DMS79 (cell line): ENCODE measurements at places on chromosomes 5 and 9.

- no peak for DNase-seq
These were observed 75.0 kb downstream of the NSG2 start for GRCh38 chr5:174120401-174121005.

GRCh38 chr5:11719888-11720481 is 184.3 kb downstream of the CTNND2 start:
- no peak for DNase-seq

GRCh38 chr9:91813176-91813795 is 136.7 kb downstream of the ROR2 start:
- no peak for DNase-seq

- no peak for DNase-seq
These were observed 22.4 kb downstream of the CXXC5 start for GRCh38 chr5:139670369-139671095.

DNA sequence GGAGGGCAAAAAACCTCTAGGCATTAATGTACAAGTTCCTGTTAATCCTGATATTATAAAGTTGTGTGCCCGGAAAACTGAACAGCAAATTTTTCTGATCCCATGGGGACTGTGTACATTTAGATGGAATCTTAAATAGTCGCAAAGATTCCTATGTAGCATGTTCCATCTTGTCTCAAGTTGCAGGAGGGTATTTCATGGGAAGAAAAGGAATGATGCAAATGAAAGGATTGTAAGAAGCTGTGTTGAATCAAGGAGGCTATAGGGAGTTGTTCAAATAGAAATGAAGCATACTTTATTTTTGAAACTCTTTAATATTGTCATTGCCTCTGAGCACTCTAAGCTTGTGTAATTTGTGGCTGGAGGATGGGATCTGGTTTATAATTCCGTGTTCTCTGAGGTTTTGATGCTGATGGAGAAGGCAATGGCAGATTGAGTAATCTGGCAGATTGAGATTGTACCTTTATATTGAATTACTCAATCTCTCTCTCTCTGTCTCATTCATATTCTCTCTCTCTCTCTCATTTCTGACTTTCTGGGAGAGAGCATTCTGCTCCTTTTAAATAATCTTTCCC is 288.5 kb downstream of the OSTF1 start:
- no peak for DNase-seq

- no peak for DNase-seq
These were observed 407.4 kb downstream of the HCN1 start for GRCh38 chr5:45288746-45289145.

GRCh38 chr9:112404508-112404932 is 24.6 kb downstream of the HSDL2 start:
- no peak for DNase-seq

- DNase-seq = no peak
These were observed 65.2 kb downstream of the TRIO start for GRCh38 chr5:14208071-14209021.

DNA sequence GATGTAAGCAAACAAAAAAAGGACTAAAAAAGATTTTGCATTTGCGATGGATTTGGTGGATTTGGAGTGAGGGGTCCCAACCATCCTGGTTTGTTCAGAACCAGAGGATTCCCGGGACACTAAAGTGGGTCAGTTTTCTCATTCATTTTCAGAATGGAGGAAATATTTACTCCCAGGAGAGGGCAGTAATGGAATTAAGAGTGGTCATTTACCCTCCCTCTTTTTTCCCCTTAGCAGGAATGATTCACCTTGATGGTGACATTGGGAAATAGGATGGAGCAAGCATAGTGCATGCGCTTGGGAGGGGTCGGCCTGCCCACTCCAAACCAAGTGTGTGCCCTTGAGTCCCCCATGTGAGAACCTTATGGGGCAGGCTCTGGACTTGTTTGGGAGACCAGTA is 164.2 kb upstream of the PUM3 start:
- DNase-seq = no peak

DNA sequence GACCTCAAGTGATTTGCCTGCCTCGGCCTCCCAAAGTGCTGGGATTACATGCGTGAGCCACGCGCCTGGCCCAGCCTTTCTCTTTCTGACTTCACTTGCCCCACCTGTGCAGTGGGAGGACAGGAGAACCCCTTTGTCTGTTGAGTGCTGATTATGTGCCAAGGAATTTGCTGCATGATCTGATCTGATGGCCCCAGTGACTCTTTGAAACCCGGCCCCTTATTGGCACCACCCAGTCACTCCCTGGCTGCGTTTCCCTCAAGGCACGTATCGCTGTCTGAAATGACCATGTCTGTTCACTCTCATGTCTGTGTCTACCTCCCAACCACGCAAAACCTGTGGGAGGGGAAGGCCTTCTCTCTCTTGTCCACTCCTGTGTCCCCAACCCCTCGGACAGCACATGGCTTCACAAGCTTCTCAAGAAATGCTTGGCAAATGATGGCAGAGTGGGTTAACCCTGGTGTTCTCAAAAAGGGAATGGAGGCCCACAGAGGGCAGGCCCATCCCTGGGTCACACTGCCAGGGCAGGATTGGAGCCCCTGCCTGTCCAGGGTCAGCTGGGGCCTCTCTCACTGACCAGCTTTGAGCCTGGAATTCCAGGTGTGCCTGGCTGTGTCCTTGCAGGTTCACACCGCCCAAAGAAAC is 21.9 kb downstream of the NEK6 start:
- no peak for DNase-seq

DNA sequence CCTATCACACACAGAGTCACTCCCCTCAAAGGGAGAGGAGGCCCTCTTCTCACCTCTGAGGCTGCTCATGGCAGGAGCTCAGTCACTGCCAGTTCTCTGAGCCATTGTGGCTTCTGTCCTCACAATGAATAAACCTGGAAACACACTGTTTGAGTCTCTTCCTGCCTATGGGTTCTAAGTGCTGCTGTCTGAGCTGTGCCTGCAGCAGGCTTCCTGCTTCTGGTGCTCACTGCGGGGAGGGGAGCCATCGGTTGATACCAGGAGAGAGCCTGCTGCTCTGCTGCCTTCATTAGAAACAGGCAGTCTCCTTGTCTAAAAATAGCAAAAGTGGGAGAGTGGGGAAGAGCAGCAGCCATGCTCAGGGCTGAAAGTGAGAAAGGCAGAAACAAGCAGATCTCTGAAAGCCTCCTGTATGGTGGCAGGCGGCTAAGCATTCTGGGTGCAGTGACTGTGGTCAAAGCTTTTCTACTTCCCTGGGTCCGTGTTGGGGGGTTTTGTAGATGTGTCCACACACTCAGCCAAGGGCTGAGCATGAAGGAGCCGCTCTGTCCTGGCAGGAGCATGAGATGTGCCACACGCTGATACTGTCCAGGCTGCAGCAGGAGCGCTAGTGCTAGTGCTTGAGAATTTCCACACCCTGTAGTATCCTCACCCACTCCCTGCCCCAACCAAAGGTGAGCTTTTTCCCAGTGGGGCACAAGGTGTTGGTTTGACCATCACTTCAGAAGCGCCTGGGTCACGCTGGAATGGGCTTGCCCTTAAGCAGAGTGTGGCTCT is 34.2 kb downstream of the PRKACG start:
- DNase-seq = no peak

GRCh38 chr5:63923914-63924313 is 38.3 kb downstream of the HTR1A start:
- no peak for DNase-seq

DNA sequence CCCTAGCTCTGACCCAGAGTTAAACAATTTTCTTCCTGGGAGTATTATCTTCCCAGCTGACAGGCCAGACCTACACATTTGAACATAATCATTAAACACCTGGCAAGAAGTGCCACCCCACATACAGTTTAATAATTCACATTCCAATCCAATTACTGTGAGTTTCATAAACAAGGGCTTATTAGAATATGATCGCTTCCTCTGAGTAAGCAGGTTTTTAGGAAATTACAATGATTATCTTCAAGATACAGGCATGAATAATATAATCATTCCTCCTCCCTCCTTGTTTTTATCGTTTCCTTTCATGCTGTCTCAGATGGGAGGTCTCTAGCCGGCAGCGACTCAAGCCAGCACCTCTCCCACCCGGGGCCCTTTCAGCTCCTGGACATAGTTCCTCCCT is 15.8 kb upstream of the KIF4B start:
- DNase-seq = no peak

GRCh38 chr9:19137282-19137681 is 10.0 kb upstream of the PLIN2 start:
- DNase-seq = no peak

GRCh38 chr5:53681079-53681478 is 120.6 kb downstream of the NDUFS4 start:
- no peak for DNase-seq

DNA sequence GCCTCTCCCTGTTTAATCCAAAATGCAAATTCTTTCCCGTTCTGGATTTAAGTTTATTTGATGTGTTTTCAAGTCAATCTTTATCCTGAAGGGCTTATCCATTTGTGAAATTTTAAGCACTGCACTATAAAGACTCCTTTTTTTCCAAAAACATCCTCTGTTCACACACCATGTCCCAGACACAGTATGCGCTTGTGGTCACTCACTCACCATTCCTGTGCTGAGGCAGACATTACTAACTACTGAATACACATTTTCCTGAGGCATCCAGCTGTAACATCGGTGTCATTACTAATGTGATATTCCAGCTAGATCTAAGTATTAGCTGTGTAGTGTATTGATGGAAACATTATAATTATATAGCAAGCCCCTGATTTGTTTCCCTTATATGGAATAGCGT is 298.4 kb downstream of the KCTD16 start:
- DNase-seq = no peak

- no peak for DNase-seq
These were observed 113.3 kb downstream of the ADRB2 start for GRCh38 chr5:148939676-148940075.

DNA sequence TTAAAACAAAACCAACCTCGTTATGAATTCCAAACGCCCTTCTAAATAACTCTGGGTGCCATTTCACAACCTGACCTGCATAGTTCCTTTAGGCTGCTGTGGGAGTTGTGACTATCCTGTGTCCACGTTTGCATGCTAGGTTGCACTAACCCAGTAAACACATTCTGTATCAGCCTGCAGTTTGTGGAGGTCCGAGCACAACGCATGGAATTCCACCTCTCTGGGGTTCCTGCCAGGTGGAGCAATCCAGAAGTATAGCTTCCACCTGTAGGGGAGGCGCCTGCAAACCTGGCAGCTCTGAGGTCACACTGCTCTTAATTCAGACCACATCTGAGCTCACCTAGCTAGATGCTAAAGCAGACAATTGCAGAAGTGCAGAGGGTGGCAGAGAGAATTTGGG is 57.2 kb downstream of the MARCHF3 start:
- DNase-seq = no peak

- no peak for DNase-seq
These were observed 232.3 kb downstream of the GAS1 start for GRCh38 chr9:86714999-86715398.

DNA sequence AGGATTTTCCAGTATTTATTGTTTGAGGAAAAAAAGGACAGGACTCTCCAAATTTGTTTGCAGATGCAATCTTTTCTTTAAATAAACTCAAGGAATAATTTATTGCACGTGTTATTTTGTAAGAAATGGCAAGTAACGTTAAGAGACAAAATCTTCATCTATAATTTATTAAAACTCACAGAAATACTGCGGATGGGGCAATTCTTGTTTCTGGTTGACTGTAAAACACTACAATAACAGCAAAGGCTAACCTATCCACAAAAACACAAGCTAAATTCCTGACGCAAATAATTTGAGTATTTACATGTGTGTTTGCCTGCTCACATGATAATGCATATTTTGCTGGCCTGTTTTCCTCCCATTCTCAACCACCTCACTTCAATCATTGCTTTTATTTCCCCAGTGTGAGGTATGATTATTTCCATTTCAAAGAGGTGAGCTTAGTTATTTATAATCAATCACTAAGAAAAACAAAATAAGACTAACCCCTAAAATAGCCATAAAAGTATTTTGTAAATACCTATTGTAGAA is 619.4 kb downstream of the PDE4D start:
- no peak for DNase-seq

- DNase-seq = no peak
These were observed 332.7 kb downstream of the PRDM9 start for GRCh38 chr5:23840083-23840482.

DNA sequence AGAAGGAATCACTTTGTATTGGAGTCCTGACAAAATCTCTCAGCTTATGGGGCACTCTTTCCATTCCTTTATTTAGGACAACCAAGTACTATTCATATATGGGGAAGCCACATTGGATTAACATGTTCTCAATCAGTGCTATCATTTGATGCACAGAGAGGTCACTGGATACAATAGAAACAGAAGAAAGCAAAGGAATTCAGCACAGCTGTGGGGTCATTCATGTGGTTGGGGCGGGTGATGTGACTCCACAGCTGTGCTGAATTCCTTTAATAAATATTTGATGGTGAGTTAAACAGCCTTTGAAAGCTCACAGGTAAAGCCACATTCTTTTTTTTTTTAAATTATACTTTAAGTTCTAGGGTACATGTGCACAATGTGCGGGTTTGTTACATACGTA is 854 bp upstream of the TEX48 start:
- DNase-seq = no peak

- peak; percentile 50 for DNase-seq
These were observed 9.7 kb upstream of the RXRA start for GRCh38 chr9:134316449-134317160.

GRCh38 chr5:53923961-53924360 is 363.5 kb downstream of the NDUFS4 start:
- no peak for DNase-seq

GRCh38 chr9:136762915-136763648 is 1.2 kb downstream of the LCN15 start:
- no peak for DNase-seq

DNA sequence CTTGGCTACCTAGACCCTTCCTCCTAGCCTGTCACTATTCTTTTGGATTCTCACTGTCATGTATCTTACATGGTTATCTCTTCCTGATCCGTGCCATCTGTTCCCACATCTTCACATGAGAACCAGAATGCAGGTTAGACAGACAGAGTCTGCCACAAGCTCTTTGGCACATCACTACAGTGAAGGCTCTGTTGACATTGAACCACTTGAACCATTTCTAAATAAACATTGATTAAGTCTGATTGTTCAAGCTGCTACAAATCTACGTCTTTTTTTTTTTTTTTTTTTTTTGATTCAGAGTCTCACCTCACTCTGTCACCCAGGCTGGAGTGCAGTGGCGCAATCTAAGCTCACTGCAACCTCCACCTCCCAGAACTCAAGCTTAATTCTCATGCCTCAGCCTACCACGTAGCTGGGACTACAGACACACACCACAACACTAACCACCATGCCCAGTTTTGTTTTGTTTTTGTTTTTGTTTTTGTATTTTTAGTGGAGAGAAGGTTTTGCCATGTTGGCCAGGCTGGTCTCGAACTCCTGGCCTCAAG is 85.1 kb upstream of the LRRTM2 start:
- DNase-seq = no peak

DNA sequence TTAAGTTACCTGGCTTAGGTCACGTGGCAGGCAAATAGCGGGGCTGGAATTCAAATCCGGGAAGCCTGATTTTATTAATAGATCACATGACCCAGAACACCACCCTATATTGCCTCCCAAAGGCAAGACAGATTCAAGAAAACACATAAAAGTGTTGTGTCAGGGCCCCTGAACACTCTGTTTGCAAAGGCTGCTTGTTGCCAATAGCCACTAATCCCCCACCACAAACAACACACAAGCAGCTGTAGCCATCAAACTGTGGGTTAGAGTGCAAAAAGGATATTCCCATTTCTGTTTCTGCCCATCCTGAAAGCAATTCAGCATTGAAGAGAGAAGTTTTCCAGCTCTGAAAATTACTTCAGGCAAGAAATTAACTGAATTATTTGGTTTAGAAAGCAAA is 358.9 kb upstream of the RFX3 start:
- no peak for DNase-seq
